Kasumi-1 (cell line): ENCODE measurements at places on chromosomes 2 and 18.

DNA sequence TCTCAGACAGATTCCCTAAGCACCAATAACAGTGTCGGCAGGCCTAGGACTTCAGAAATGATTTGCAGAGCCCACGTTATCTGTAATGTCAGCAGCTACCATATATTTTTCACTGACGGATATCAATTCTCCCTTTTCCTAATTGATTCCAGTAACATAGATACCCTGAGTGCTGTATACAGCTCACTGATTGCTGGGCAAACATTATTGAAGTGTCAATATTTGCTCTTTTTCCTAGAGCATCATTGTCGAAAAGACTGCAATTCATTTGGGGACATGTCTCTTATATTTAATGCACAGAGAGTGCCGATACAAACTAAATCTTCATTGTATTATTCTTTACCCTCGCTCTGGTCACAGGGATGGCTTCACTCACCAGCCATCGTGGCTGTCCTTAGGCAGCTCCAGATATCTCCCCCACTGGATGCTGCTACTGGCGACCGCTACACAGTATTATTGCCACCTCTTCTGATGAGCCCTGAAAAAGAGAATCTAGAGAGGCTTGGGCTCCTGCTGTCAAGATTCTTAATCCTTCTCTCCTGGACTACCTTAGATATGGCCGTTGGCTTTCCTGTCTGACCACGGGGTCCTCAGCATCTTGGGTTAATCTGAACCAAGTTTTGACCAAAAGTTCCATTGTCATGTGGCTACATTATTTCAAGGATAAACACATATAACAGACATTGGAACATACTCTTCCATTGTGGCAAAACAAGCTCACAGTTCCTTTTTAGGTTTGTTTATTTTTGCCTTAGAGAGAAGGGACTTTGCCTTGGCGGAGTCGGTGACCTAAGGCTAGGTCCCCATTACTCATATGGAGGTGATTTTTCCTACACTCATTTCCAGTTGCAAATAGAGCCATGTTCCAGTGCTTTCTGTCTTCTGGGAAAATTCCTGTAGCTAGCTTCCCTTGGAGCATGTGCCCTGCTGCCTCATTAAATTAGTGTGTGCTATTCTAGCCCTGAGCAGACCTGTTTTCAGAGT, 105.4 kb downstream of the CPO start:
- DNase-seq = no peak

GRCh38 chr2:140929849-140930248, 1201.0 kb downstream of the LRP1B start:
- DNase-seq = no peak

DNA sequence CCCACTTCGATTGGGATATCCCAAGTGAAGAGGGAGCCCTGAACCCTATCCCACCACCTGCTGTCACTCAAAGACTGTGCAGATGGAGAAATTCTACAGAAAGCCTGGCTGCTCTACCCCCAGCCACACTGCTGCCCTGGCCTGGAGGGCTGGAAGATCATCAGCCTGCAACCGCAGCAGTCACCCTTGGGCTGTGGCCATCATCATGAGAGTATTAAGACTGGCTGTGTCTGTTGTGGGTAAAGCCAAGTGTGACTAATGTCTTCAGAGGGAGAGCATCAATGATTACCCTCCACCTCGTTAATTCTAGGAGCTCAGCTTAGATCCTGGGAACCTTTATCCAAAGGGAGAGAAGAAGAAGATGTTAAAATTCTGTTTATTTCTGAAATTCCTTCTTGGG, 221.5 kb downstream of the TFCP2L1 start:
- DNase-seq = no peak

GRCh38 chr2:188091220-188091619, 200.5 kb upstream of the GULP1 start:
- no peak for DNase-seq

DNA sequence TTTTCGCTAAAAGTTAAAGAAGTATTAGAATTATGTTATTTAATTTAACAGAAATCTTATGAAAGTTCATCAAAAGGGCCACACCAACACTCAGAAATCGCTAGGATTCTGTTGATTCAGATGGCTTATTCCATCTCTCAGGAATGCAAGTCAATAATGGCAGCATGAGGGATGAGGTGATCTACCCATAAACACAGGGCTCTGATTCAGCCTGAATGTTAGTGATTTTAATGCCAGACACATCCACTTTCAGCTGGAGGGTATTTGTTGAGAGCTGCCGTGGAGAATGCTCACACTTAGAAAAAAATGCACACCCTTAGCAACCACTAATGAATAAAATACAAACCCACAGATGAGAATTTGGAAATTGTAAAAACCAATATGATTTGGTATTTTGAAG, 173.3 kb upstream of the ERBB4 start:
- no peak for DNase-seq

- DNase-seq = no peak
Observed at GRCh38 chr2:96680561-96681141, 38.1 kb downstream of the FER1L5 start.

DNA sequence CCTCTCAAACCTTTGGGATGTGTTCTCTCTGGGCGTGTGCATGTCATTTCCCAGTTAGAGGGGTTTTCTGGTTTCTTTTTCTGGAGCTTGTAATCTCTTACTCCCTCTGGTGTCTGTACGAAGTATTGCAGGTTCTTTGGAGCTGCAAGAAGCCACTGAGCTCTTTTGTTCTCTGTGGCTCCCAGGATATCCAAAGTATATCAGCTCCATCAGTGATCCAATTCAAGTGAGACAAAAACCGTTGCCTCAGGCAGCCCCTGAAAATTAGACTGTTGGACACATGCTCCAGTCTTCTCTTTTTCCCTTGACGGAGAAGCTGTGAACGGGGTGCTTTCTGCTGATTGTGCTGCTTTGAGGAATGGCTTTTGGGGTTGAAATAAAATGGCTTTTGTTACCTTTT, 59.0 kb upstream of the LDLRAD4 start:
- DNase-seq = peak; percentile 74

DNA sequence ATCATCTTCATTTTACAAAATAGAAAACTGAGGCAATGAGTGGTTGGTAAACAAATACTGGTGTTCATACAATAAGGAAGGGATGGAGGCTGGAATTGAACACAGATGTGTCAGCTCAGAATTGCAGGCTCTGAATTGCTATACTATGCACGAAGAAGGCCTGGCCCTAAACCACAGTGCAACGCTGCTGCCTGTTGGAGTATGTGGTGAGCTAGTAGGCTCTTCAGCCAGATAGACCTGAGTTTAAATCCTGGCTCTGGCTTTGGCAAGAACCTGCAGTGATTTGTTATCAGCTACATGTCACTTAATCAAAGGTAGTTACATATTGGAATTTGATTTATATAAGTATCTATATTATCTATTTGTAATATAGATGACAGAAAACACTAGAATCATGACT, 1602.4 kb upstream of the CELF4 start:
- no peak for DNase-seq

- DNase-seq = no peak
Observed at GRCh38 chr2:147649286-147649685, 195.5 kb upstream of the ACVR2A start.

GRCh38 chr2:173898178-173898668, 67.0 kb downstream of the SP3 start:
- DNase-seq = peak; percentile 81

- DNase-seq = no peak
Observed at GRCh38 chr2:216810399-216811160, 49.3 kb downstream of the TNP1 start.

DNA sequence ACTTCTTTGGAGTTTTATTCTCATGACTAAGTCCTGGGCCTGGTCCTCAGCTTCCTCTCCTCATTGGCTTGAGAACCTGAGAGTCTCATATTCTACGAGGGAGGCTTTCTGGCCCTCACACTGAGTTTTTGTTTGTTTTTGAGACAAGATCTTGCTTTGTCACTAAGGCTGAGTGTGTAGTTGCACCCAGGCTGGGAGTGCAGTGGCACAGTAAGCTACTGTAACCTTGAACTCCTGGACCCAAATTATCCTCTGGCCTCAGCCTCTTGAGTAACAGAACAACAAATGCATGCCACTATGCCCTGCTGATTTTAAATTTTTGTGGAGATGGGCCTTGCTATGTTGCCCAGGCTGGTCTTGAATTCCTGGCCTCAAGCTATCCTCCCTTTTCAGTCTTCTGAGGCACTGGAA, 22.6 kb downstream of the PRKRA start:
- no peak for DNase-seq

- no peak for DNase-seq
Observed at GRCh38 chr18:13756261-13756660, 29.8 kb downstream of the RNMT start.

DNA sequence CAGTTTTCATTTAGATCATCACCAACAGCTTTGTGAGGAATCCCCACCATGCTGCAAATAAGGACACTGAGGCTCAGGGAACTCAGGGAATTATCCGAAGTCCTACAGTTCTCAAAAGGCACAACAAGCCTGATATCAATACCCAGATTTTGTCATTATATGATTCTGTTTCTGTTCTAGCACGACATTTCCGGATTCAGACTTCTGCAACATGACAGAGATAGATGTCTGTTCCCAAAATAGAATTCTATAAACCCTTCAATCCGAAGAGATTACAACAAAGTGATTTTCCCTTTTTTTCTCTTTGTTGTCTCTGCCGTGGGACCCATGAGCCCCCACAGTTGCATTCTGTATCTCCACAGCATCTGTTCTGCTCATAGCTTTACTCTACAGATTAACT, 72.0 kb downstream of the DOCK10 start:
- no peak for DNase-seq

GRCh38 chr18:765764-766549, 46.1 kb downstream of the YES1 start:
- no peak for DNase-seq

- no peak for DNase-seq
Observed at GRCh38 chr2:126661702-126662500, 5.9 kb downstream of the GYPC start.

DNA sequence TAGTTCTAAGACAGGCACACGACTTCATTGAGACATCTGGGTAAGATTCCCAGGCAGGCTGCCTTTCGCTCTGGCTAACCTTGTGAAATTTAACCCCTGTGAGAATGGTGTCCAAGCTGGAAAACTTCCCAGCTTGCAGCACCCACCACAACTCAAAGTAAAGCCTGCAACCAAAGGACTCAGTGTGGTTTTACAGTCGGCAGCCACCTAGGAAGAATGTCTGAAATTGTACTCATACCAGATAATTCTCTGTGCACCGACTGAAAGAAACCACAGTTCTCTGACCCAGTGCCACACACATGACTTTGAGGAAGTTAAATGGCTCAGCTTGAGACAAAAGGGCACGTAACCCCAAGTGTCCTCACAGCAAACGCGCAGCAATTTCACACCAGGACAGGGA, 125.7 kb downstream of the RBMS1 start:
- peak; percentile 88 for DNase-seq

DNA sequence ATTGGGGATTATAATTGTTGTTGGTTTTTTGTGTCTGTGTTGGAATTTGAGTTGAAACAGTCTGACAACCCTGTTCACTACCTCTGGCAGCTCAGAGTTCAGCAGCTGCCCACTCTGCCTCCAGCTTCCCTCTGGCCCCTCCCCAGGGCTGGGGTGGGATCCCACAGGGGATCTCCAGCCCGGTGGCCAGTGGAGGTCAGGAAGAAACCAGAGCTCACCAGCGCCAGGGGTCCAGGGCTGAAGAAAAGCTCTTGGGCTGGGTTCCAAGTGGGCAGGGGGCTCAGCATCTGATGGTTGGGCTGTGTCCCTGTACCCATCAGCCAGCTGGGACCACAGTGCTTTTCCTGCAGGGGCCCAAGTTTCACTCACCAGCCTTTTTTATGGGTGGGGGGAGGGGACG, 16.5 kb upstream of the NCL start:
- no peak for DNase-seq

DNA sequence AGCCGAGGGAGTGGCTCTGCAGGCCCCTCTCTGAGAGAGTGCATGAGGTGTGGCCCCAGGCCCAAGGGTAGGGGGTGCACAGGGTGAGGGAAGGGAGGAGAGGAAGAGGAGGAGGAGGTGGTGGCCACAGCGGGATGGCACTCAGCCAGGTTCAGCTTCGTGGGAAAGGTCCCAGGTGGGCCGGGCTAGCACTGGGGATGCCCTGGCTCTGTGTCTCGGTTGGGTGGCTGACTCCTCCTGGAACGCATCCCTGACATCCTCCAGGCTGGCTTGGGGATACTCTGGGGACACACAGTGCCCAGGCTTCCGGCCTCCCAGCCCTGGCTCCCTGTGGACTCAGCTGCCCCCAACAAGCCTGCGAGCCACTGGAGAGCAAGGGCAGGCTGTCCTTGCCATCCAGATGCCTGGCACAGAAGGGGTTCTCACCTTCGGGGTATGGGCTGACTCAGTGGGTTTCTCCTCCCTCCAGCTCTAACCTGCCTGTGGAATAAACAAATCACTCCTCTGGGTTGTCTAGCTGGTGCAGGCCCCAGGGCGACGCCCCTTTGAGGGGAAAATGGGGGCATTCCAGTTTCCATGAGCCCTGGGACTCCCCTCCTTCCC, 582 bp upstream of the ZAP70 start:
- no peak for DNase-seq

GRCh38 chr2:234286956-234287355, 209.9 kb downstream of the ARL4C start:
- DNase-seq = no peak

DNA sequence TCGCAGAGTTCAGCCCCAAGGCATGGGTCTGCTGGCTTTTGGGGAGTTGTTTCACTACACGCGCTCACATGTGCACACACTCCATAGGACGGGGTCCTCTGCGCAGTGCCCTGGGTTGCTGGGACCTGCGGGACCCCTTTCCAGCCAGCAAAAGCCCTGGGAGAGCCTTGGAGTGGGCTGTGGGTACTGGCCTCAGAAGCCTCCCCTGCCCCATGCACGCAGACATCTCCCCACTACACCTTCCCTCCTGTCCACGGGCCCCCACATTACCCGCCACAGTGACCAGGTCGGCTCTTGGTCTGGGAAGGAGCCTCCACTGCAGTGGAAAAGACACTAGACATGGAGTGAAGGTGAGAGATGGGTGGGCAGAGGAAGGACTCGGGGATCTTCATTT, 48.5 kb downstream of the FAM168B start:
- DNase-seq = no peak

GRCh38 chr2:205650450-205650849, 31.9 kb upstream of the NRP2 start:
- no peak for DNase-seq
